Stimulated activated CD4-positive, alpha-beta T cell treated with anti-CD3 and anti-CD28 coated beads, TNF-alpha, amount 100 ng/mL, for 1 hour (primary cell): ENCODE measurements at places on chromosomes 5 and 9.

GRCh38 chr9:99244344-99245260 is 22.5 kb downstream of the SEC61B start:
- DNase-seq: no peak

DNA sequence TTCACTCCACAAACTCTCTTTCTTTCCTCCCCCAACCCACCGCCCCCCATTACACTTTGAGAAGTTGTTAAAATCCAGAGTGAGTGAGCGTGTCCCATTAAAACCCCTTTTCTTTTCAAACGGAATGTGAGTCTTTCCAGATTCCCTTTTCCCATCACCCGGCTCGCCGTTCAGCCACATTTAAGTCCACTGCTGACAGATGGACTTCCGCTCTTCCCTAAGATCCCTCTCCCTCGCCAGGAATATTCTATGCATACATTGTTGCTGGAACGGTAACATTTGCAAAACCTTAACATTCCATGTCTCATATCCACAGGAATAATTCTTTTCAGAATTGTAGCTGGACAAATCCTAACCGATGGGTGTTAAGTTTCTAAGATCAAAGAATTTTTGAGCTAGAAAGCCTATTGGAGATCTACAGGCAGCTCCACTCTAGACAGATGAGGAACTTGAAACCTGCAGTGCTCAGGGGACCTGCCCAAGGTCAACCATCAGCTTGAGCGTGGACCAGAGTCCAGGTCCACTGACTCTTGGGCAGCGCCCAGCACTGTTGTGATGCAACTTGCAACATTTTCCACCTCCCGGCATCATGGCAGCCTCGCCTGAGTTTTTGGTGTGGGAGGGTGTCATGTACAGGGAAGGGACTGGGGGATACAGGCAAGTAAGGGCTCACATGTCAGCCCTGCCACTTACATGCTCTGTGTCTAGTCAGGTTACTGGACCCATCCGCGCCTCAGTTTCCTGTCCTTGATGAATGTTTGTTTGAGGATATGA is 500.1 kb downstream of the CCDC171 start:
- no peak for DNase-seq

- DNase-seq: no peak
Measured at GRCh38 chr5:53537711-53538110, 22.7 kb upstream of the NDUFS4 start.

DNA sequence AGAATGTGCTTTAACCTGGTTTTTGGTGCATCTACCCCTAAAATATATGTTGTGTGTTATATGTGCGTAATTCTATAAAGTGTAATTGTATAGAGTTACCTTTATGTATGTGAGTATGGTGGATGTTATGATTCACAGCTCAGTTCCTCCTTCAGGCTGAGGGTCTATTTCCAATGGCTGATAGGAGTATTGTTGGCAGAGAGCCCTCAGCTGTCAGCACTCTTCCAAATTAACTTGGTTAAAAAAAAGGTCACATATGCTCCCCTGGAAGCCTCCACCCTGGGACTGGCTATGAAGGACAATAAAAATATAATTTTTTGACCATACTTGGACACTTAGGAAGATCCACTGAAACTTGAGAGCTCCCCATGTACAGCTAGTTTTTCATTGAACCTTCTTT is 250.4 kb upstream of the CDH12 start:
- no peak for DNase-seq

DNA sequence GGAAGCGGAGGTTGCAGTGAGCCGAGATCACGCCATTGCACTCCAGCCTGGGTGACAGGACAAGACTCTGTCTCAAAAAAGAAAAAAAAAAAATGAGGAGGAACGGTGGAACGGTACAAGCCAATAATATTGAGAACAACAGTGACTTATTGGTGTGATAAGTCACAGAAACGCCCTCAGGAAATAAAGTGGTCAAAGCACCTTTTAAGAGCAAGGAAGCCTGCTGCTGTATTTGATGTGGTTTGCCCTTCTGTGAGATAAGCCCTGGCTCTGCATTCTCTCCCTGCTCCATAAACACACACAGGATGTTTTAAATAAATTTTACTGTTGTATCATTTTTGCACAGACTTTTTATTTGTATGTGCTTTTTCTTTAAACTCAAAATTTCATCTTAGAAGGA is 269.9 kb upstream of the MSX2 start:
- DNase-seq: no peak

GRCh38 chr9:21835121-21835520 is 32.7 kb downstream of the MTAP start:
- no peak for DNase-seq

- DNase-seq: no peak
Measured at GRCh38 chr9:91433180-91433579, 9.5 kb upstream of the NFIL3 start.
